ENCODE measurements at places on chromosomes 2 and 18.

- no peak for DNase-seq
These were observed 179.8 kb upstream of the HAAO start for GRCh38 chr2:42971947-42972736.

DNA sequence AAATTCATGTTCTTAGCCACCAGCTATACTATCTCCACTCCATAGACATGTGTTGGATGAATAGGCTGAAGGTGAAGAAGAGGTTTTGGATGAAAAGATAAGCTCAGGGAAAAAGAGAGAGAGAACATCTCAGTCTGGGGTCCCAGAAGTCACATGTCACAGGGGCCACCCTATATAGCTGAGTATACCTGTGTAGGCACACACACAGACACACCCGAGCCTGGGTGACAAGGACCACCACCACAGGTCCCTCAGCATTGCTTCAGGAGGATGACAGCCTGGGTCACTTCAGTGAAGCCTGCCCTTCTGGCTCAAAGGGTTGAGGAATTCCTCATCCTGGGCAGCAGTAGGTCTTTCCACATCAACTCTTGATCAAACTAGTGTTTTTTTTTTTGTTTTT lies 56.2 kb downstream of the POLR1A start:
- no peak for DNase-seq

DNA sequence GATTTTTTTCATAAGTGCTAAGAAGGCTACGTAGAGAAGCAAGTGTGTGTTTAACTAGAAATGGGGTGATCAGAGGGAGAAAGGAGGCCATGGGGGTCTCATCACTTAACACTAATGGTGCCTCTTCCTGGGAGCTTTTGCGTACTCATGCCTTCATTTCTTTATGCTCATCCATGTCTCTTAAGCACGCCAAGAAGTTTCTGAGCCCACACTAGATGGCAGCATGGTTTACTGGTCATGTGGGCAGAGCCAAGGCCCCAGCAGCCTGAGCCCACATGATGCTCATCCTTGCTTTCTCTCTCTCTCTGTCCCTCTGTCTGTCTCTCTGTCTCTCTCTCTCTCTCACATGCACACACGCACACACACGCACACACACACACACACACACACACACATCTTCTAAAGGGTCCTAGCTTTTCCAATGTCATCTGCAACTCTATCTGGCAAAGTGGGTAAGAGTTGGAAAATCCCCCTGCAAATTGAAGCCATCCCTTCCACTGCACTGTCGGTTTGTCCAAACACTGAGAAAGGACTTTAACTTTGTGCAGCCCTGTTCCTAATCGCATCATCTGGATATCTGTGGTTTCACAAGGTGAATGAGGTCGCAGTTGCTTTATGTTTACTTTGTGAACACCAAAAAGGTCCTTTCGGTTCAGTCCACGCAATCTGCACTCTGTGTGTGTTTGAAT lies 137.1 kb upstream of the CCDC68 start:
- DNase-seq, result peak; percentile 38

- DNase-seq, result no peak
These were observed 124.8 kb upstream of the RMDN2 start for GRCh38 chr2:37800176-37800858.

DNA sequence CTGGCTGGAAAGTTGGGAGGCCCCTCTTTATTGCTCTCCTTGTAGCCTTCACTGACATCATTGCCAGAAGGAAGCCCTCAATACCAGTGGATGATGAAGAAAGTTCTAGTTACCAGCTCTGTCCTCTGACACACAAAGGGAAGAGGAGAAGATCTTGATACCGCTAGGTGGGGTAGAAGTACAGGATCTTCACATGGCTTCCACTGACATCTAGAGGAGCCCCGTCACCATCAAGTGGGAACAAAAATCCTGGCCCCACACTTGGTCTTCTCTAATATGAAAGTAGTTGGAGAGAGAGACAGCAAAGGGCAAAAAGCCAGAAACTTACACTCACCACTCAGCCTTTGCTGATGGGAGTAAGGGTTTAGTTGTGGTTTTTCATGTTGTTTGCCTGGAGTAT lies 12.4 kb downstream of the XIRP2 start:
- DNase-seq, result no peak

DNA sequence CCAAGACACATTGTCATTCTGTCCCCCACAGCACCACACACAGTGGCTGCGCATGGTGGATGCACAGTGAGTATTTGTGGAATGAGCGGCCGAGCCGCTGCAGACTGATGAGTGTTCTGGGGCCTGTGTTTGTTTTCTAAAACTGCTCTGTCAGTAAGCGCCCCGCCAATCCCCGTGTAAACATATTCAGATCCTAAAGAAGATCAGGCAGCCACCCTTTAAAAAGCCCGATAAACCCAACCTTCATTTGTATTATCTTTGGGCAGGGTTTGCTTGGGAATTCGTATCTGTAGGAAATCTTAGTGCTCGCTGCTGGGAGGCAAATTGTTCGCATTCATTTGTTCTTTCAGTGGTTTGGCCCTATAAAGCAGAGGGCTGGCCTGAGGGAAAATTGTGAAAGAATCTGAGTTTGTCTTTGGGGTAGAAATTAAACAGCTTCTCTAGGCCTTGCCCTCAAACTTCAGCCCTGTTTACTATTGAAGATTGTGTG lies 68.6 kb downstream of the TGOLN2 start:
- no peak for DNase-seq

DNA sequence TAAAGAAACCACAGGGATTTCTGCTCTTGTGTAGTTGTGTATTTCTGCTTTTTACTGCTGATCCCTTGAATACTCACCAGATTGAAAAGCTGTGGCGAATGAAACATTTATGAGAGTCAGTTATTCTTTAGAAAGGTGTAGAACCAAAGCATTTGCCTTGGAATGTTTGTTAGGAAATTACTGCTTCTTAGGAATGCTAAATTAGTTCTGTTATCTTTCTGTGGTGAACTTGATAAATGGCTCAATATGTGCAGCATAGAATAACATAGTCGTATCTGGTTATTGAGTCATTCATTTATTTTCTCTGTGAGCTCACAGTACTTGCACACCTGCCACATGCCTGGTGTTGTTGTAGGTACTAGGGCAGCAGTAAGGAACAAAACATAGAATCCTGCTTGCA lies 57.0 kb upstream of the FAM237A start:
- DNase-seq, result no peak

DNA sequence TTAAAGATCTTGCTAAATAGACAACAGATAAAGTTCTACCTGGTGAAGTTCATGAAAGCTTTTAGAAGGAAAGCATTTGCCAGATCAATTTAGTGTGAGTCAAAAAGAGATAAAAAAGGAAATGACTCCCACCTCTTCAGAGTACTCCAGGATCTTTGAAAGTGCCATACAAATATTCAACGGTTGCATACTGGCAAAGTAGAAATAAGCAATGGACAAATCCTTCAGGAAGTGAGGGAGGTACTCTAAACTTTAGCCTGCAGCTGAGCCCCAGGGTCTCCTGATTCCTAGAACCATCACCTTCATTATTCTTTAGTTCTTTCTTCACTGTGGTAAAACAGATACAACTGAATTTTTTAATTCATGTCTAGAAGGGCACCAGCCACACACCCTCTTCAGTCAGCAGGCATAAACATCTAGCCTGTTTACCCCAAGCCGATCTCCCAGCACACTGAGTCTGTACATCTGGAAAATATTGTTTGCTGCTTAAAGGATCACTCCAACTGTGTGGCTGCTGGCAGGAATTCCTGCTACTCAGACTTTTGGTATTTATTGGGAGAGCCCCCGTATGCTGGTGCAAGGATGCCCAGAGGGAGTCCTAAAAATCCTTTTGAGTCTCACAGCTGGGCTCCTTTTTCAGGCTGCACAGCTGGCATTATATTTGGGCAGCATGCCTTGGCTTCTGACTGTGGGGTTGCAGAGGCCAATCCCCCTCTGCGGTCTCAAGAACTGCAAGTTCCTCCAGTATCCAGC lies 72.3 kb upstream of the SESTD1 start:
- no peak for DNase-seq

GRCh38 chr2:171447675-171448074 lies 13.6 kb downstream of the DCAF17 start:
- no peak for DNase-seq

DNA sequence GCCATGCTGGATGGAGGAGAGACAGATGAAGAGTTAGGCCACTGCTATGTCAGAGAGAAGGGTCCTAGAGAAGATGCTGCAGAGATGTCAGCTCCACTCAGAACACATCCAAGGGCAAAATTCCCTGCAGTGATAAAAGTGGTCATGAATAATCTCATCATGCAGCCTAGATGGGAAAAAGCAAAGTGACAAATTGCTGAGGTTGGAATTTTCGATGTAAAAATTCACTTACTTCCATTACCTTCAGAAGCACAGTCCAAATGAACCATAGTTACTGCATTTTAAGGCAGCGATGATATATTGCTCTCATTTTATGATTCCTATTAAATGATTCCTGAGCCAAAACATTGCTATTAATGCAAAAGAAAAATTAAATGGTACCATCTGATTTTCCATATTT lies 16.4 kb downstream of the ANKRD29 start:
- DNase-seq, result no peak

DNA sequence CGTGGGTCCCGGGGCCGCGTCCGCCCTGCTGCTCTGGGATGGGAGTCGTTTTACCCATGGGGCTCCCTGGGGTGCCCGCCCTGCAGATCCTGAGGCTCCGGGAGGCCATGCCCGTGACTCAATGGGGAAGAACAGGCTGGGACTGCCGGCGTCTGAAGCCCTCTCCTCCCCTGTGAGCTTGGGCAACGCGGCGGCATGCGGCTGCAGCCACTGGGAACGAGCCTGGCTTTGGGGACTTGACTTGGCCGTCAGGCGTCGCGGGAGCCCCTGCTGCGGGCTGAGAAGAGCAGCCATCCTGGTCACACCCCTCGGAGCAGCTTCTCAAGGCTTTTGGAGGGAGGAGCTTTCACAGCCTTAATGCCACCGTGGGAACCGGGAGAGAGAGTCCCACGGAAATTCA lies 126.9 kb upstream of the CTDP1 start:
- DNase-seq, result no peak

- no peak for DNase-seq
These were observed 6.7 kb upstream of the TMEM177 start for GRCh38 chr2:119672161-119672862.

GRCh38 chr2:160033732-160034392 lies 28.6 kb downstream of the PLA2R1 start:
- no peak for DNase-seq

DNA sequence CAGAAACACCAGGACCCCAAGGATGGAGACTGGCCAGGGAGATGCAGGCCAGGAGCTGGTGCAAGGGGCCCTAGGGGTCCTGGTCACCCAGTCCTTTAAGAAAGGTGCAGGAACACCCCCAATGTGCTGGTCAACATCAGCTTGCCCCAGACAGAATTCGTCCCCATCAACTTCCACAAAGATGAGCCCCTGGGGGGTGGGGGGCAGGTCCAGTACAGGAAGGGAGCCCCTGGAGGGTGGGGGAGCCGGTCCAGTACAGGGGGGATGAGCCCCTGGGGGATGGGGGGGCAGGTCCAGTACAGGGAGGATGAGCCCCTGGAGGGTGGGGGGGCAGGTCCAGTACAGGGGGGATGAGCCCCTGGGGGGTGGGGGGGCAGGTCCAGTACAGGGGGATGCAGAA lies 160.7 kb upstream of the SALL3 start:
- no peak for DNase-seq

- DNase-seq, result no peak
These were observed 1.4 kb upstream of the ZNF804A start for GRCh38 chr2:184596819-184597411.

DNA sequence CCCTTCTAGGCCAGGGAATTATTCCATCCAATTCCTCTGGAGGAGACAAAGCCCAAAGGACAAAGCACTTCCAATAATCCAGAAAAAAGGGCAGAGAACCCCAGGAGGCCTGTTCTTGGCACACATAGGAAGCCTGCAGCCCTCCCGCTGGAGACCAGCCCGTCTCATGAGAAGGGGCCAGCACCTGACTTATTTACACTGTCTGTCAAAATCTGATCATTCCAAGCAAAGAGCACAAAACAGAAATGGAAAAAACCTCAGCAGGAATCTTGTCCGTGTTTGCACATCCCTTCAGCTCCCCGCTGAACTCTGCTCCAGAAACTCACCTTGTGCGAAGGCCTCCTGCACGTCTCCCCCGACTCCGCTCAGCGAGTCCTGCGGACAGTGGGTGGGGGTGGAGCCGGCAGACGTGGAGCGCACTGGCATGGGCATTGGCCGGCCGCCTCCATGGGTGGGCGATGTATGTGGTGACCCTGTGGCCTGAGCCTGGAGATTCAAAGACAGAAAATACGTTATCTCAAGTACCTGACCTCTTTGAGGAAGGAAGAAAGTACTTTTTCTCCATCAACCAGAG lies 46.2 kb upstream of the DNMT3A start:
- DNase-seq, result no peak

DNA sequence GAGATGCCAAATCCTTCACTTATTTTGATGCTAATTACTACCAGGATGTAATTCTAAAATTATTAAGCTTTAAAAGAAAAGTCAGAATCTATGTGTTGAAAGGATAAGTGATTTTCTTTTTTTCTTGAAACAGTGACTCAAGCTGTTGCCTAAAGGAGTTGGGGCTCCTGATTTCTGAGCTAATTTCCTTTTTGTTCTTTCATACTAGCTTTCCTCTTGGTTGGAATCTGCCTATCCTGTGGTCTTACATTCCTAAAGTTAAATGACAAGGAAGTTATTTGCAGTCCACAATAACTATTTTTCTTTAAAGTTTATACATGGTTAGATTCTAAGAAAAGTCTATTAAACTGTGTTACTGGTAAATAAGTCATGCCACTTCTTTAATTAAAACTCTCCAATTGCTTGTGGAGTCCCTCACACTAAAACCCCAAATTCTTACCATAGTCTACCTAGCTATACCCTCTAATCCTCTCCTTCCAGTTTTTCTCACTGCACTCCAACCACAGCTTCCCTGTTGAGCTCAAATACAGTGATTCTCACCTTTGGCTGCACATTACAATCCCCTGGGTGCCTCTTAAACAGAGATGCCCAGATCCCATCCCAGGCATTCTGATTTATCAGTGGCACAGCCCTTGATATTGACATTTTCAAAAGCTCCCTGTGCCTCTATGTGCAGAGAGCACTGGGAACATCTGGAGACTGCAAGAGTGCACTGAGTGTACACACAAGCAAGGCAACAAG lies 63.3 kb upstream of the EFEMP1 start:
- DNase-seq, result no peak

DNA sequence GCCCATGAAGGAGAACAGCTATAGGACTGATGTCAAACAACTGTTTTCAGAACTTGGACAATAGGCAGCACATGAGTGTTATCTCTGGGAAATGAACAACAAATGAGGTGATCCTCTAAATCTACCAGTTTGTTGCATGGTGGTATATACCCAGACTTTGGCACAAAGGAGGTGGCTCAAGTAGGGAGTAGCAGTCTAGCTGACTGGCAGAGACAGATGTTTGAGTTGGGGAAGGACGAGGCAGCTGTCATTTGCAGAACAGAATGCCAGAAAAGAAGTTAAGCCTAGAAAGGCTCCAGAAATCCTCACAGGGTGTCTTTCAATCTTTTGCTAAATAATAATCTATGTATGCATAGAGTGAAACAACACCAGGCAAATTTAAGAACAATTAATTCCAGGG lies 47.4 kb downstream of the RPE start:
- no peak for DNase-seq

DNA sequence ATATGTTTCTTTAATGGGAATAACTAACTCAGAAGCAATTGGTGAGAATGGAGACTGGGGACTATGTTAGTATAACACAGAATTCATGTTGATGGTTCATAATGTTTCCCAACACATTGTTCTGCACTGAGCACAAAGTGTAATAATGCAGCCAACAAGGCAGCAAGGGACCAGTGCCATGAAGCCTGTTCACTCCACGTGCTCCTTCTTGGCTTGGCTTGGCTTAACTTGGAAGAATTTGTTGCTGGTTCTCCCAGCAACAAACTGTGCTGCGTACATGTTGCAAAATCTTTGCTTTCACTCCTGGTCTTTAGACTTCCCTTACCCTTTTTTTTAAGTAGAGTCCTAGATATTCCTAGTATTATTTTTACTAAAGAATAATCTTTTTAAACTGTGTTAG lies 129.7 kb downstream of the MAP3K20 start:
- DNase-seq, result no peak

Data from NCI-H526 treated with DMSO at 0.1 percent for 48 hours (cell line).